Renal cortex interstitium (tissue), 15 donors: ENCODE measurements at places on chromosomes 11 and 22.
A peak's percentile ranks its signal among the peaks of the same experiment; 100 is the strongest.

GRCh38 chr11:86743223-86744118 lies 56.9 kb upstream of the PRSS23 start:
- no peak for DNase-seq

- no peak for DNase-seq
These were observed 13.9 kb downstream of the LSP1 start for GRCh38 chr11:1866776-1867175.

- DNase-seq = no peak
These were observed 1401.4 kb upstream of the TENM4 start for GRCh38 chr11:80842246-80842645.

DNA sequence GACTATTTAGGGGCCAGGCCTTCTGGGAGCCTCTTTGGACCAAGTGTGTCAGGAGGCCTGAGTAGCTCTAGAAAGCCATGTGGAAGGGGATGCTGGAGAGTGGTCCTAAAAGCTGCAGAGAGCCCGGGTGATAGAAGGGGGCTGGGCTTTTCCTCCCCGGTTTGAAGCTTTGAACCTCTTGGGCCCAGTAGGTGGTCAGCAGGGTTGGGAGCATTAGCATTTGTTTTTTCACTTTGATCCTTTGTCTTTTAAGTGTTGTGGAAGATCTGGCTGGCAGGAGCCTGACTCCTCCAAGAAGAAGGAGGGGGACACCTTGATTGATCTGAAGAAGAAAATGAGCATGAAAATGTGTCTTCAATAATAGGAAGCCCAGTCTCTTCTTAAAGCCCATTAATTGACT lies 596.6 kb downstream of the INSC start:
- DNase-seq = no peak

GRCh38 chr11:38460896-38461295 lies 1862.9 kb upstream of the RAG2 start:
- peak; percentile 49 for DNase-seq

DNA sequence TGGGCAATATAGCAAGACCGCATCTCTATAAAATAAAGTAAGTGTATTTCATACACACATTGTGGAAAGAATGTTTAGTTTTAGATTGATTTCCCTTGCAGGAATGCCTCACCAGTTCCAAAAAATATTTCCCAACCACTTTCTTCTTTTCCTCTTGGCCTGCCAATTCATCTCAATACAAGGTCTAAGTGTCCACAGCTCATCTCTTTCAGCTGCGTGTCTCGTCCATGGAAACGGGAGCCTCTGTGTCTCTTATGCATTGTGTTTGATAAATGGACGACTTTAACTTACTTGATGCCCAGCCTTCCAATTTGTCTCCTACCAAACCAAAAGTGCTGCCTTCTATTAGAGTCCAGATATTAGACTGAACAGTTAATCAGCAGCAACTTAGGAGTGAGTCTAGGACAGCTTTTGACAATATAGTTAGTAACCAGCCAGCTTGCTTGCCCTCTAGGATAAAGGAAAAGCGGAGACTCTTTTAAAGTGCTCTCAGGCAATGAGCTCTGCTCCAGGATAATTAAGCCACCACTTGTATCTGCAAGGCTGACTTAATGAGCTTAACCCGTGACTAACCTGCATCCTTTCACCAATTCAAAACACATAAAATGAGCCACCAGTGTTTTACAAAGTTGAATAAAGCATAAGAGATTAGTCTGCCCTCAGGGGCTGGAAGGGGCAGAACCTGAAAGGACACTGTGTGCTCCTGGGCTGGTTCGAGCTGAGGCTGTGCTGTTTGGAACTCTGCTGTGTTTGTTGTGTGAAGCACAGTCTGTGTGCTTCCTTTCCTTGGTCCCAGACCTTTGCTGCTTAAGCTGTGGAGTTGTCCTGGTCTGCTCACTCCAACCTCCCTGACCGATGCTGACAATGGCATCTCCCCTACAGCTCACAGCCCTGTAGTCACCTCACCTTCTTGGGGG lies 27.5 kb downstream of the FBXO7 start:
- no peak for DNase-seq

- no peak for DNase-seq
These were observed 1.1 kb upstream of the GCAT start for GRCh38 chr22:37806409-37807333.

- no peak for DNase-seq
These were observed 66.7 kb downstream of the MYEOV start for GRCh38 chr11:69360606-69361005.

GRCh38 chr11:89381094-89381493 lies 110.1 kb downstream of the NOX4 start:
- DNase-seq = no peak

DNA sequence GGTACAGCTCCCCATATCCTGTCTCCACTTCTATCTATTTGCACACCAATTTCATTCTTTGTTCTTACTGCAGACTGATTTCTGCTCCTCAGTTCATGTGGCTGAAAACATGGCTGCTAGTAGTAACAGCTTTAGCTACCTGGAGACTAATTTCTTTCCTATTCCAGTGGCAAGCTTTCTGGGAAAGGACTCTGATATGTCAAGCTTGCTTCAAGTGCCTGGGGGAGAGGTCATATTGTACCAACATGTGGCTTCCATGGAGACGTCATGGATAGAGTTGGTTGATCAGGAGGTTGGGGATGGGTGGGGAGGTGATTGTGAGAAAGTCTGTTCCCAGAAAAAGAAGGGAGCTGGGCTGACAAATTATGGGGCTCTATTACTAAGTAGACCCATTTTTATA lies 44.9 kb downstream of the ADM start:
- DNase-seq = no peak

DNA sequence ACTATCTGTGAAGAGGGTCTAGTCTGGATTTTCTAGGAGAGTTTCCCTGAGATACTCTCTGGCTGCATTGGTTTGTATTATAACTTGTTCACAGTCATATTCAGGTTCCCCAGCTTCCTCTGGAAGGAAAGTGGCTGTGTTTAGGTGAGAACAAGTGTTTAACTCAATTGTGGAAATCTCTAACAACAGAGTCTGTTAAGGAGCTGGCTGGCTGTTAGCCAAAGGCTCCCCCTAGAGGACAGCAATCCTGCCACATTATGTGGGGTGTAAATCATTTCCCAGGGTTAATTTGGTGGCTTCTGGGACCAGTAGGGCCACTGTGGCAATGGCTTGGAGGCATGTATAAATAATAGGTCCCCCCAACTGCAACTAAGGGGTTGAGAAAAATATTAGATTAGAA lies 18.4 kb downstream of the MS4A6E start:
- DNase-seq = no peak

DNA sequence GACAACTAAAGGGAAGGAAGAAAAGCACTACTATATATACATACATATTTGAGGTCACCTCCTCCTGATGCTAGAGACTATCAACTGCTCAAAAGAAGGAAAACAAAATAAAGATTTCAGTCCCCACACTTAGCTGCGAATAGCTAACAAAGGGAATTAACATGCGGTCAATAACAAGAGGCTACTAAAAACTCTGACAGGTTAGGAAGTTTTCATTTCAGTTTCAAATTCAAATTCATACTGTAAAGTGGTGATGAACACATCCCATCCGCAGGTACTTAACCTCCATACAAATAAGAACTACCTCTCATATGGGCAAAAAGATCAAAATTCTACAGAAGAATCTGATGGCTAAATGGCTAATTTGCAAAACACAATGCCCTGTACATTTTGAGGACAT lies 2.6 kb downstream of the NAP1L4 start:
- DNase-seq = no peak

GRCh38 chr11:9397746-9398680 lies 13.6 kb downstream of the IPO7 start:
- DNase-seq = no peak

DNA sequence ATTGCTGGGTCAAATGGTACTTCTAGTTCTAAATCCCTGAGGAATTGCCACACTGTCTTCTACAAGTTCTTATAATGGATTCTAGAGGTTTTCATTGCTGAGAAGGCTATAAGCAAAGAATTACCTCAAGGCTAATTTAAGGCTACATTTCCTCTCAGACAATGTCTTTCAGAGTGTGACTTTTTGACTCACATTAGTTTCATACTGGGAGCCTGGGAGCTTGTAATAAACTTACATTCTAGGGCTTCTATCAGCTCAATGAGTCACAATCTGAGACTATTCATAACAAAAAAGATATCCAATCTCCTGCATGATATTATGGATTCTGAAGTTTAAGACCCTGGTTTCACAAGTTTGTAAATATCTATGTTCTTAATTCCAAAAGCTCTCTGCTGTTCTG lies 408.7 kb downstream of the LRRC4C start:
- no peak for DNase-seq

DNA sequence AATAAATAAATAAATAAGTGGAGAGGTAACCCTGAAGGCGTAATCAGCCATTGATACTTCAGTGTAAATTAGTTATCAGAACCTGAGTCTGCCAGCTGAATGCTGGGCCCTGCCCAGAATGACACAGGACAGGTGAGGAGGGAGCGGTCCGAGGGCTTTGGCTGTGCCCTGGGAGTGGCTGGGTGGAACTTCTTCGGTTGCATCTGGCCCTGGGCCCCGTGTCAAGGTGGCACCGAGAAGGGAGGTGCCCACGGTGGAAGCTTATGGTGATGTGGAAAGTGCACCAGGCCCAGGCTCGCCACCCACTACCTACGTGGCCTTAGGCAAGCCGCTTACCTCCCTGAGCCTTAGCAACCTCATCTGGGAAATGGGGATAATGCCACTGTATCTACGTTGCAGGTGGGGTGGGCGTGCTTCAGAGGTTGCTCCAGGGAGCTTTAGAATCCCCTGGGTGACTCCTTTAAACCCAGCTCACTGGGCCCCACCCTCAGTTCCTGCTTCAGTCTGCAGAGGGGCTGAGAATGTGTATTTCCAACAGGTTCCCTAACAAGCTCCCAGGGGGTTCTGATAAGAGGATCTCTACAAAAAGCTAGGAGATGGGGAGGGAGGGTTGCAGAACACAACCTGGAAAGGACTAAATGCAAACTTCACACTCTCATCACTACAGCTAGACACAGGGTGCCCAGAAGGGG lies 38.8 kb downstream of the TXN2 start:
- DNase-seq = no peak

DNA sequence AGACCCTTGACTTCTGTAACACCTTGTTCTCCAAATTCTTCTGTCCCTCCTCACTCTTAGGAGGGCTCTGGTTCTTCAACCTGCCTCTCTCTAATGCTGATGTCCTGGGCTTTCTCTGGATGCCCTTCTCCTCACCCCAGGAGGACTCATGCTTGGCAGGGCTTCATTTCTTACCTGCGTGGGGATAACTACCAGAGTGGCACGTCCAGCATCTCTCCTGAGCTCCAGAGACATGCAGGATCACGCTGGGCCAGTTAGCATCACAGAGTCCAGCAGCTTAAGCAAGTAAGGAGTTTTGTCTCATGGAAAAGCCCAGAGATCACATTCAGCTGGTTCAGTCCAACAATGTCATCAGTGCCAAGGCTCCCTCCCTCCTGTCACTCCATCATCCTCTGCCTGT lies 36.4 kb downstream of the RTL6 start:
- DNase-seq = no peak

DNA sequence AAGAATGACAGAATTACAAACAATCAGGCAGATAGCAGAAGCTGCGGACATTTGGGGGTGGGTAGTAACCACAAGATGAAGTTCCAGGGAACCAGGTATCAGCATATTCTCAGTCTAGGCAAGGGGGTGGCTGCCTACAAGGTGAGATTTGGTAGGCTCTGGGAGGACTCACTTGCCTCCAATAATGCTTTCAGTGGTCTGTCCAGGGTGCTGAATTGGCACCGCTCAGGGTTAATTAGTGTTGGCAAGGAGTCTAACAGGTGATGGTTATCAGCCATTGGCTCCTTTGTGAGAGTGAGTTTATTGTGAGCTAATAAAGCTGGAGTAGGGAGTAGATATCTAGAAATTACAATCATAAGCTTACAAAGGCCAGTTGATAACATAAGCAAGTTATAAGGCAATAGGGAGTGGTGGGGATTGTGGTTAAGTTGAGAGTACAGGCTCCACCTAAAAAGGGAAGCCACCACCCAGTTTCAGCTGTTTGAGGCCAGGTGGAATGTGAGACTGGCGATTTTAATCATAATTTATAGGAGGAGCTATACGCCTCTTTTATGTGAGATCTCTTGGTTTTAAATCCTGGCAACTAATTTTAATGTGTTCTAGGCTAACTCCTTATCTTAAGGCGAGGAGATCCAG lies 320.5 kb downstream of the MIAT start:
- no peak for DNase-seq

DNA sequence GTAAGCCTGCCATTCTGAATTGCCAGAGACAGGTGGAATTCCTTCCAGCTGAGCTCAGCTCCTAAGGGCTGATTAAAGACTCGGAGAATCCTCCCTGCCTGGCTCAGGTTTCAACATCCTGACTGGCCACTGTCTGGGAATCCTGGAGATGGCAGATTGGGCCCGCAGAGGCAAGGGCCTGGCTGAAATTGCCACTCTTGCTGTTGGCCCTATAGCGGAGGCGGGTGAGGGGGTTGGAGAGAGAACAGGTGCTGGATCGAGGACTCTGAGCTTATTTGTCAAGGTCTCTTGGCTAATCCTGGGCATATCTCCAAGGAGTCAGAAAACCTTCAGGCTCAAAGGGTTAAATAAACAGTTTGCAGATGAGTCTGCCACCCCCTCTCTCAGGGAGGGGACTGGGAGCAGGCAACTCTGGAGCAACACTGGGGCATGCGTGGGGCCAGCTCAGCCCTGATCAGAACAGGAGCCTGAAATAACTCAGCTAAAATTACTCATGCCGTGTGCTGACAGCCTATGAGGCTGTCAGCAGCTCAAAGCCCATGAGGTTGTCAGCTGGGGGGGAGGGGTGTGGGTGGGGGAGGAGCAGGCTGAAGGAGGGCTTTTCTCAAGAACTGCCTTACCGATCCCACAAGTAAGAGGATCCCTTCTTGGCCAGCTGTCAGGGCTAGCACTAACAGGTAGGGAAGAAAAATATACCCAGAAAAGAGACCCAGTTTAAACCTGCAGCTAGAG lies 14.7 kb upstream of the MFRP start:
- no peak for DNase-seq

DNA sequence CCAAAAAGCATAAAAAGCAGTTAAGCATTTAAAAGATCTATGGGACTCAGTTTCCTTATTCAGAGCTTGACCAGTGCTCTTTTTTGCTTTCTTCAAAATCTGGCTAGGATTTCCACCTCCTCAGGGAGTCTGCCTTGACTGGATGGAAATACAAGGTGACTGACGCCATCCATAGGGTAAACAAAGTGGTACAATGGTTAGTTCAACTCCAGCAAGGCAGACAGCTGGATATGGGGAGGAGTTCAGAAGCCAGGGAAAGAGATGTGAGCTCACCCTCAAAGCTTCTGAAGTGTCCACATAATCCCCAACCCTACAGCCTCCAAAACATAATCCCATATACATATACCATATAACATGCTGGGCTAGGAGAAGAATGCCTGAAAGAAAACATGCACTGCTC lies 52.0 kb downstream of the KIRREL3 start:
- no peak for DNase-seq

DNA sequence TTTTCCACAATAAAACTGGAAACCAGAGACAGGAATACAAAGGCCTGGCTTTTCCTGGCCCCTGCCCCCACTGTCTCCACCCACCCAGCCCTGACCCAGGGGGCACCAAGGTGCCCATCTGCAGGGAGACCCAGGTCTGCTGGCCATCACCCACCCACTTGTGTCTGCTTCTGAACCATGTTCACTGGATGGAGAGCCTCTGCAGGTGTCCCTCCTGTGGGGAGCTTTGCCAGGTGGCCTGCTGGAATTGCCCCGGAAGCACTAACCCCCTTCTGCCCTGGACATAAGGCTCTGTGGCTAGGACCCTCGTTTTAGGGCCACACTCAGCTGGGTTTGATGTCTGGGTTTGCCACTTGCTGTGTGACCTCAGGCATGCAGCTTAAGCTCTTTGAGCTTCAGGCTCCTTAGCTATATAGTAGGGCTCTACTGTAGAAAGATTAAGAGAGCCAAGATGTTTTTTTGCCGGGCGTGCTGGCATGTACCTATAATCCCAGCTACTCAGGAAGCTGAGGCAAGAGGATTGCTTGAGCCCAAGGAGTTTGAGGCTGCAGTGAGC lies 3.9 kb downstream of the SCARF2 start:
- DNase-seq = no peak
